ENCODE measurements at places on chromosomes 5 and 9.

DNA sequence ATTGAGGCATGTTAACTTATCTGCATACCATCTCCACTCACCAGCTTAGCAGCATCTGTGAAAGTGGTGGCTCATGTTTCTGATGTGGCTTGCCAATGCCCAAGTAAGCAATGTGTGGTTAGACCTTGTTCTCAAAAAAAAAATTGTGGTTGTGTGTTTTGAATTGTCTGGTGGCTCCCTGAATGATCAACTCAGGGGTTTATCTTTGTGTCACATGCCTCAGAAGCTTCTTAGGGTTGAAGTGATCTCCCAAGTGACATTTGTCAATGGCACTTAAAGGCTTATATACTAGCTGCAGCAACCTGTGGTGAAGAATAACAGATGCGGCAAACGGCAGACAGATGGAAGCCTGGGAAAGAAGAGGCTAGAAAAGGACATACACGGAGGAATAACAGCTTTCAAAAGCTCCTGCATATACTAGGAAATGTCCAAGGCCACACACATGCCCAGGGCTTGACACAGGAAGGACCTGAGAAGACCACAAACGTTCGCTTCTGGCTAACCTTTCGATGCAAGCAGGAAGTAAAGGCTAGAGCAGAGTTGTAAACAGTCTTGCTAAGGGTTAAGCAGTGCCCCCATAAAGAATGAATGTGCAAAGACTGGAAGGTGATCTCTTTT is 42.2 kb upstream of the FSD1L start:
- no peak for DNase-seq

DNA sequence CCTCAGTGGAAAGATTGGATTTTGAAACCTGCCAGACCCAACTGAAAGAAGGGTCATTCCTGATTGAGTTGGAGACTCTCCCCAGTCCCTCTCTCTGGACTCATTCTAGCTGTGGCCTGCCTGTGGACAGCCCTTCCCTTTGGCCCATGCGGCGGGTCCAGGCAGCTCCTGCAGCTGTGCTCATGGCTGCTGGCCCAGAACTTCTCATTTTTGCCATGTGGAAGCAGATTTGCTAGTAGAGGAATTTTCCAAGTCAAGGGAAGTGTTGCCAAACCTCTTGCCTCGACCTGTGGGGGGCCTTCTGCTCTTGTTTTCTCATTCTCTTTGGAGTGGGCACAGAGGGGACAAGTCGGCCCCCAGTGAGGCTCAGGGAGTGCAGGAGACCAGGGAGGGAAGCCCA is 89.2 kb downstream of the ANKRD33B start:
- no peak for DNase-seq

GRCh38 chr9:120878188-120879130 is 1.5 kb upstream of the PHF19 start:
- no peak for DNase-seq

- DNase-seq: no peak
Measured at GRCh38 chr5:124745007-124745927, 1.2 kb downstream of the ZNF608 start.

- peak; percentile 62 for DNase-seq
Measured at GRCh38 chr5:127820910-127821553, 117.8 kb downstream of the CCDC192 start.

DNA sequence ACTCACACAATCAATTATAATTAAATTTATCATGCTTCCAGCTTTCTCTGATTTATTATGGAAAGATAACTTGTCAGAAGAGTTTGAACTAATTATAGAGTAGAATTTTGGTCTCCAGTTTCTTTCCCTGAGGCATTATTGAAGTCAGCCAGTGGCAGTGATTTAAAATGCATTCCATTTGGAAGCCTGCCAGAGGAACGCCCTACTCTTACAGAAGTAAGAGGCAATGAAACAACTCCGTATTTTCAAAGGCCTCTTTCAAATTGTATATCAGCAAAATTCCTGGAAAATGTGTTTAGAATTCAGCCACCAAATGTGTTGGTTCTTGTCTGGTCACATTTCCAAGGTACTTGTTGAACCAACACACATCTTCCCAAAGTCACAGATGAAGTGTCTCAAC is 640.9 kb downstream of the SEMA5A start:
- DNase-seq: no peak

DNA sequence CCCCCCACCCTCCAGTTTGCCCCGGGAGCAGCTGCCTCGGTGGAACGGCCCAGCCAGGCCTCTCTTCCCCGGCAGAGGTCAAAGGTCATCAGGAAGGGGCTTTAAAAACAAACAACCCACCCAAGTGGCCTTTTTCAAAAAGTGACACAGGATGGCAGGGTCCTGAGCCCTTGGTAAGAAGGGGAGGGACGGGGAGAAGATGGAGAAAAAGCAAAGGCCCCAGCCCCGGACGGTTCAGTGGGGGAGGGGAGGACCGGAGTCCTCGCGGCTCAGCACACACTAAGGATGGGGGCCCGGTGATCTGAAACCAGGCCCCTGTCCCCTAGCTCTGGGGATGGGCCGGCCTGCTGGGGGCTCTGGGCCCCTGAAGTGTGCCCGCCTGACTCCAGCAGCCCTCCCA is 1.1 kb downstream of the PRRX2 start:
- no peak for DNase-seq

DNA sequence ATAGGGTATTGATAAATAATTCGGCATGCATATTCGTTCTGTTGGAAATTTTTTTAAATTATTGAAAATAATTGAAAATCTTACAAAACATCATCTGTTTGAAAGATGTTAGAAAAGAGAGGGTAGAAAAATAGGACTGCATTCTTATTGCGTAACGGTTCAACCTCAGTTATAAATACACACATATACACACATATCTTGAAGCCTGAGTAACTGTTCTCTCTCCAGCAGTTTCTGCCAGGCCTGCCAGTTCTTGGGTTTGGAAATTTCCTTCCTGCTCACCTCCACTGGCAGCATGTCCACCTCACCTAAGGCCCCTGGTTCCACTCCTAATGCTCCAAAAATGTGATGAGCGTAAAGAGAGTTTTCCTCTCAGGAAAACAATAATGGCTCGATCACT is 9.1 kb downstream of the SPATA31E1 start:
- DNase-seq: no peak

DNA sequence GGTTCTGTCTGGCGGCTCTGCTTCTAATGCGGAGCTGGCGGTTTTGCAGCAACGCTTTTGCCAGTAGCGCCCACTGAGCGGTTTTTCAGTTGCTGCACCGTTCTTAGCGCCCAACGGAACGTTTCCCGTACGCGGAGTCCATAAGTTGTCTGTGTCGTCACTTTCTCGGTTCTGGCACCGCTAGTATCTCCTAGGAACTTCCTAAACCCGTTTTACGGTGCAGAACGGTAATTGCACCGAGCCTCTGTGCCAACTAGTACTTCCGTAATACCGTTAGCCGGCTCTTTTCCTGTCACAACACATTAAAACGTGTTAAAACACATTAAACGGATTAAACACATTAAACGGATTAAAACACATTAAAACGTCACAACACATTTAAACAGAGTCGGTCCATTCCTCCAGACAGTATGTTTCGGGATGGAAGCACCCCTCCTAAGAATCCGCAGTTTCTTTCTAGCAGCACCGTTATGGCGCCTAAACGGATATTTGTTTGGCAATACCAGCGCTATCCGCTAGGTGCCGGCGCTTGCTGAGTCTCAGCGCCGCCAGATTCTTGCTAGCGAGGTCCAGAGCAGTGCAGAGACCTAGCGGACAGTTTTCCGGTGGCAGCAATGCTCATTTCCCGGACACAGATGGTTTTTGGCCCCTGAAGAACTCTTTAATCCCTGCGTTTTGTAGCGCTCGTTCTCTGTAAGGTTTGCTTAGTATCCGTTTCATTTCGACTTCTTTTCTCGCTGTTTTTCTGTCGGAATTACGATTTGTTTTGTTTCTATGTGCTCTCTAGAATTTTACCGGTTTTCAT is 45.4 kb downstream of the ANXA2R start:
- no peak for DNase-seq

DNA sequence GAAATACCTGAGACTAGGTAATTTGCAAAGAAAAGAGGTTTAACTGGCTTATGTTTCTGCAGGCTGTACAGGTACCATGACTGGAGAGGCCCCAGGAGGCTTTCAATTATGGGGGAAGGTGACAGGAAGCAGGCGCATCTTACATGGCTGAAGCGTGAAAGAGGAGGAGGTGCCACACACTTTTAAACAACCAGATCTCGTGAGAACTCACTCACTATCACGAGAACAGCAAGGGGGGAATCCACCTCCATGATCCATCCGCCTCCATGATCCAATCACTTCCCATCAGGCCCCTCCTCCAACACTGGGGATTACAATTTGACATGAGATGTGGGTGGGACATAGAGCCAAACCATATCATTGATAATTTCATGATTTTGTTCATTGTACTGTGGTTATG is 2.5 kb upstream of the MED27 start:
- DNase-seq: no peak

GRCh38 chr9:75906531-75906930 is 16.1 kb downstream of the PCSK5 start:
- no peak for DNase-seq

DNA sequence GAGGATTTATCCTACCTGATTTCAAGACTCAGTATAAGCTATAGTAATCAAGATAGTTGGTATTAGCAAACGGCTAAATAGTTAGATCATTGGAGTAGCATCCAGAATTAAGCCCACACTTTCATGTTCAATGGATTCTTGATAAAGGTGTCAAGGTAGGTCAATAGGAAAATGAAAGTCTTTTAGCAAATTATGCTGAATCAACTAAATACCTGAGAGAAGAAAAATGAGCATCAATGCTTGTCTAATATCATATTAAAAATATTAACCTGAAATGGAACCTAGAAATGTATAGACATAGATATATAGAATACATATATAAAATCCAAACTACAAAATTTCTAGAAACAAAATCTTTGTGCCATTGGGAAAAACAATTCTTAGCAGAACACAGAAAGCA is 685.6 kb downstream of the DTWD2 start:
- DNase-seq: no peak

DNA sequence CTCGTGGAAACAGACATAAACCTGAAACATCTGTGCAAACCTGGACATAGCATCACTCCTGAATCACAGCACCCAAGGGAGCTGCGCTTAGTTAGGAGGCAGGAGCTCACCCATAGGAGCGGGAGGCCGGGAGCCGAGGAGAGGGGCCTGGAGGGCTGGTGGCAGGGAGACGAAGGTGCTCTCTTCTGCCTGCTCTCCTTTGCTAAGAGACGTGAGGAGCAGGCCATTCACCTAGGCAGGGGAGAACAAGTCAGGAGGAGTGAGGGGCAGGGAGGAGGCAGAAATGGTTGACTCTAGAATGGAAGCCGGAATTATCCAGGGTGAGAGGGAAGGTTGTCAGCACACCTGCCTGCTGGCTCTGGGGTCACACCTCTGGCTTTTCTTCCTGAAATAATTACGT is 398.4 kb upstream of the IRX2 start:
- no peak for DNase-seq

GRCh38 chr5:111311666-111312065 is 87.5 kb downstream of the CAMK4 start:
- no peak for DNase-seq

GRCh38 chr5:36374266-36374862 is 72.7 kb upstream of the RANBP3L start:
- no peak for DNase-seq

DNA sequence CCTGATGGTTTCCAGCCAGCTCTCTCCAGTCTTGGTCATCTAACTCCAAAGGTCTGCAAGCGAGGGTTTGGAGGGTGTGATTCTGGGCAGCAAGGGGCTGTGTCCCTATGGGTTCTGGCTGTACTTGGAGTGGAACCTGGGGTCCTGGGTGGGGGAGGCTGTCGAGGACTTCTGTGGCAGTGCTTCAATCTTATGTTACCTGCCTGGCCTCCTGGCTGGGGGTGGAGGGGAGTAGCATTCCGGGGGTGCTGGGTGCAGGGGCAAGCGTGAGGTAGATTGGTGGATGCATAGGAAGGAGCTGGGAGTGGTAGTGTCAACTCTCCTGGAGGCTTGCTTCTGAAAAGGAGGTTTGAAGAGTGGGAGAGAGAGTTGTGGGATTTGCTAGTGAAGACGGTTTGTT is 143.4 kb downstream of the HSPA4 start:
- no peak for DNase-seq

- DNase-seq: peak; percentile 76
Measured at GRCh38 chr5:77775790-77776553, at the start of gene TBCA. TBCA (minus strand) TSS chr5:77776339; CDS start chr5:77776257, 82 bp downstream.

- no peak for DNase-seq
Measured at GRCh38 chr9:113955076-113955752, 79.1 kb downstream of the ZNF618 start.

- no peak for DNase-seq
Measured at GRCh38 chr9:75858497-75859092, 31.9 kb upstream of the PCSK5 start.

- no peak for DNase-seq
Measured at GRCh38 chr5:94715768-94716167, 97.3 kb downstream of the SLF1 start.

GRCh38 chr5:132381614-132382013 is 12.1 kb downstream of the SLC22A5 start:
- DNase-seq: no peak

DNA sequence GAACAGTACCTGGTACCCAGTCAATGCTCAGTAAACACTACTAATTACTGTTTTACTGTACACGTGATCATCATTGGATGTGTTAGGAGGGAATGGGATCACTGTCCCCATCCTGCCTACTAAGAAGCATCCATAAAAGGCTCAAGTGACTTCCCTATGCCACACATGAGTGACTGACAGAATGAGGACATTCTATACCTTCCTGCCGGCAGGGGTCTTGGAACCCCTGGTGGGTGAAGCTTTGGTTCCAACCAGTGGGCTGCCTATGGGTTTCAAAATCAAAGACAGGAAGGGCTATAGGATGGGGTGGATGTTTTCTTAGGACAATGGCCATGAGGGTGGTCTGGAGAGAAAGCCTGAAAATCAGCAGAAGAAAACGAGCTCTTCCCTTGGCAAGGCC is 209.6 kb upstream of the PANK3 start:
- DNase-seq: no peak

- no peak for DNase-seq
Measured at GRCh38 chr5:178460598-178460997, 129.6 kb downstream of the COL23A1 start.

- no peak for DNase-seq
Measured at GRCh38 chr9:126515001-126515872, 98.5 kb upstream of the LMX1B start.

DNA sequence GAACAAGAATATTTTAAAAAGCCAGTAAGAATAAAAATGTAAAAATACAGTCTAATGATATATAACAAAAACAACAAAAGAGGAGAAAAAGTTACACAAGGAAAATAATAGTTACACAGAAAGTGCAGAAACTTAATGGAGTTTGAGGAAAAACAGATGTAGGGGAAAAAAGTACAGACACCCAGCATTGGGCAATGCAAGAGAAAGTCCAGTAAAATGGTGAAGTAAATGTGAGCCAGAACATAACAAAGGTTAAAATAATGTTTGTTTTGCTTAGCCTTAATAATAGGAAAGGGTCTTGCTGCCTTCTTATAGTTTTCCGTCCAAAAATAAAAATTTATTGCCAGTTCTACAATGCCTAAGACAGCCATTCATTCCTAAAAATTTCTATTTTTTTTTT is 364.2 kb downstream of the NNT start:
- DNase-seq: no peak

- no peak for DNase-seq
Measured at GRCh38 chr5:475704-476101, 32.7 kb downstream of the EXOC3 start.

All from PC-9 (cell line).